Activated T-helper 1 cell treated with anti-CD3 and anti-CD28 coated beads, Interleukin-2, amount 50 U/mL, for 16 hours (primary cell): ENCODE measurements at places on chromosomes 1 and 21.

DNA sequence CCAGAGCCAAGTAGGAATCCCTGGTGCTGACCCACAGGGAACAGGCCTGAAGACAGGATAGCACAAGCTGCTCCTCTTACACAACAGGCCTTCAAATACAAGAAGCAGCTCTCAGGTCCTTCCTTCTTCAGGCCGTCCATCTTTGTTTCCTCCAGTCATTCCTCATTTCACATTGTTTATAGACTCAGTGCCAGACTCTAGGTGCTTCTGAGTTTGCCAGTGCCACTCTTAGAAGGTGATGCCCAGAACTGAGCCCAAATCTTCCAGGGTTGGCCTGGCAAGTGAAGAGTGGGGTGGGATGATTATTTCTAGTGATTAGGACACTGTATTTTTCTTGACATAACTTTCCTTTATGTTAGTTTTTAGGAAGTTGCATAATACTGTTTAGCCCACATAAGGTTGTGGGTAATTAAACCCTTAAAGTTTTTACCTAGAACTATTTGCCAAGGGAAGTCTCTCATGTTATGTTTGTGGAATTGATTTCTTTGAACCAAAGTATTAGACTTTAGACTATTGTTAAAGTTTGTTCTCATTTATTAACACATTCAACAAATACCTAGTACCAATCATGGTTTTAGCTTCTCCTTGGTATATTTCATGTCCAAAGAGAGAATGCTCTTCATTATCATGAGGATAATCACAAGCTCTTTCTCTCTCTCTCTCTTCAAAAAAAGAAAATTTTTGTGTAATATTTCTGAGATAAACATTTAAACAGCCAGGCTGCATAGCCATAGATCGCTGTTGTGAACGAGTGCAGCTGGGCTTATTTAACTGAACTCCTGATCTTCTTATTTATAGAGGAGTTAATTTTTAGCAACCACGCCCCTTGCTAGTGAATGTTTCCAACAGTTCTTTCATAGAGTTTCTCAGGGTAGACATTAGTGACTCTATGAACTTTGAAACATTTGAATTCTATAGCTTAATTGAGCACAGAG lies 47.7 kb downstream of the PGM1 start:
- no peak for DNase-seq

DNA sequence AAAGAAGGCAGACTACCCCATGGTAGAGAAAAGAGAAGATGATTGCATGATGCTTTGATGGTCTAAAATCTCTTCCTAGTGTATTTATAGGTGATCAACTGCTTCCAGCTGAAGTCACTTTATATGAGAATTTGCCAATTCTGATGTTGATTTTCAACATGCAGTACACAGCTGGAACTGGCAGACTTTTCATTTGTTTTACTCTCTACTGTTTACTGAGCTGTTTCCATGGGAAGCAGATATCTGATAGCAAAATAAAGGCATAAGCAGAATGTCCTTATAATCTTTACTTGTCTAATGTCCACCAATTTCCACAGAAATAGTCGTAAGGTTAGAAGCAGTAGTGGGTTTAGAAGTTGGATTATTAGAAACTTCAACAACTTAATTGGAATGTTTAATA lies 74.9 kb downstream of the SYDE2 start:
- DNase-seq = no peak

- no peak for DNase-seq
Measured at GRCh38 chr21:29634418-29634817, 305.4 kb downstream of the GRIK1 start.

GRCh38 chr1:25081496-25081895 lies 150.8 kb downstream of the SYF2 start:
- no peak for DNase-seq

DNA sequence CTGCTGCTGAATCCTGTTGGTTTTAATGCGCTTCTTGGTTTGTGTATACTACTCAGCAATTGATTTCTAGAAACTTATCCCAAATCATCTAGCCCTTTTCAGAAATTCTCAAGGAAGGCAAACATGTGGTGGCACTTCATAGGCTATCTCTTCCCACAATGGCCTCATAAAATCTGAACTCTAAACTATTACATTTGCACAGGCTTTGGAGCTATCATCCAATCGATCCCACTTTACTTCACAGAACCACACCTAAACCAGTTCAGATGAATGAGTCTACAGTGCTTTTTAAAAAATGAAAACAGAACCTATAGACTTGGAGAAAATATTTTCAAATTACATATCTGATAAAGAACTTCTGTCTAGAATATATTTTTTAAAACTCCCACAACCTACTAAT lies 6.9 kb downstream of the STYXL2 start:
- no peak for DNase-seq

DNA sequence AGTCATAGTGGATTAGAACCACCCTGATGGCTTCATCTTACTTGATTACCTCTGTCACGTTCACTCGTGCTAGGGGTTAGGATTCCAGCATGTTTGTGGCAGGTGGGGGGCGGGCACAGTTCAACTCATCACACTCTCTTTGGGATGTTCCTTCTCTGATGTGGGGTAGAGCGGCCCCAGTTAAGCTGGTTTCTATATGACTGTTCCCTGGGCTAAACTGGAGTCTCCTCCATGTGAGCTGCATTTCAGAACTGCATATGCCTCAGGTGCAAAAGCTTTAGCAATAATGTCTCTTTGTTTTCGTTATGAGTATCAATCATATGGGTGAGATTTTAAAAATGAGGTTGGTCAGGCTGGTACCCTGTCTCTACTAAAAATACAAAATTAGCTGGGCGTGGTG lies 393.2 kb downstream of the RPS6KC1 start:
- no peak for DNase-seq

DNA sequence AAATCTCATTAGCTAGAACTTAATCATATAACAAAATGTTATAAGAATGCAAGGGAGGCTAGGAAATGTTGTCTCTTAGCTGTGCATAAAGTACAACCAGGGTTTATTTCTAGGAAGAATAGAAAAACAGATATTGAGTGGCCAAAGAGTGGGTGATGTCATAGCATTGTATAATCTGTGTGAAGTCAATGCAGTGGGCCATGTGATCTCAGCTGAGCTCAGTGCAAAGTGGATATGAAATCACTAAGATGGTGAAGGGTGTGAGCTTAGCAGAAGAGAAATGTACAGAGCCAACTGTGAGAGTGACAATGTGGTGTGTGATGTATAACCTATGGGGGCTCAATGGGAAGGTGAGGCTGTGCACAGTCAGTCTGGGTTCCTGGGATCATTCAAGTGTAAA lies 29.7 kb upstream of the DUSP23 start:
- DNase-seq = no peak

DNA sequence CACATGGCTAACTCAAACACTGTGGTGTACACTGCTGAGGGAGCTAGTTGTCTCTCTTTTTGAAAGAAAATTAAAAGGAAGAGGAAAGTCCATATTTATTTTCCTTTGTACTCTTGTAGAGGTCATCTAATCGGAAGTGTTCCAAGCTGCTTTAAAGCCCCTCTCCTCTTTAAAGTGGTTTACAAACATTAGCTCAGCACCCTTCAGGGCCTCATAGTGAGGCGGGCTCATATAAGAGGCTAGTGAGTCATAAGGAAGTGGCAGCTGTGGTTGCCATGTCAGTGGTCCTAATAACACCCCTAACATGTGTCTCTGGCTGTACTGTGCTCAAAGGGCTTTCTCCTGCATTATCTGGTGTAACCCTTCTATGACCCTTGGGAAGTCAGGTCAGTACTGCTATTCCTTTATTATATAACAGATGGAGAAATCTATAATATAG lies 104.4 kb upstream of the SERBP1 start:
- no peak for DNase-seq

DNA sequence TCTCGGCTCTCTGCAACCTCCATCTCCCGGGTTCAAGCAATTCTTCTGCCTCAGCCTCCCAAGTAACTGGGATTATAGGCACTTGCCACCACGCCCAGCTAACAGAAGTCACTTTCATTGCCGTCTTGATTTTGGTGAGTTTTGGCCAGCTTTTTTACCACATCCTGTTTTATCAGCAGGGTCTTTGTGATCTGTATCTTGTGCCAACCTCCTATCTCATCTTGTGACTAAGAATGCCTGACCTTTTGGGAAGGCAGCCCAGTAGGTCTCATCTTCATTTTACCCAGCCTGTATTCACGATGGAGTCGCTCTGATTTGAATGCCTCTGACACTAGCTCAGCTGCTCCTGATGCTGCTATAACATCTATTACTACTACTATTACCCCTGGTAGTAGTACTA lies 46.8 kb upstream of the BARHL2 start:
- no peak for DNase-seq

GRCh38 chr1:33762962-33763361 lies 100.9 kb upstream of the HMGB4 start:
- DNase-seq = no peak
